ENCODE measurements at places on chromosomes 13 and 19.
A peak's percentile ranks its signal among the peaks of the same experiment; 100 is the strongest.

GRCh38 chr19:4375164-4376027 lies 25.0 kb downstream of the SH3GL1 start:
- peak; percentile 9 for DNase-seq

GRCh38 chr13:113639616-113640262 lies 18.3 kb downstream of the ATP4B start:
- no peak for DNase-seq

GRCh38 chr19:2371656-2372055 lies 11.6 kb downstream of the TMPRSS9 start:
- no peak for DNase-seq

DNA sequence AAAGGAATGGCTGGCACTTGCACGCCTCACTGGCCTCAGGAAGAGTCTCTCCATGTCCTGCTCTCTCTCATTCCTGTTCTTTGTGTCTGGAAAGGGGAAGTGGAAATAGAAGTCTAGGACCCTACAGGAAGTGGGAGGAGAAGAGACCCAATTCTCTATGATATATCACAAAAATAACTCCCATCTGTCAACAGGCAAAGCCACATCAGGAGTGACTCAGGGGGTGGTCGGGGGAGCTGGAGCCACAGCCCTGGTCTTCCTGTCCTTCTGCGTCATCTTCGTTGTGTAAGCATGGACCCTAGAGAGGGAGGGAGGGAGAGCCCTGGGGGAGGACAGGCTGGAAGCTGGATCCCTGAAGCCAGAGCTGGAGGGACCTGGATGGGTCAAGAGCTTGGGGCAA lies 3.0 kb downstream of the SIGLEC9 start:
- DNase-seq = peak; percentile 8

- no peak for DNase-seq
These were observed 422 bp downstream of the ZNF71 start for GRCh38 chr19:56595548-56595899.

GRCh38 chr19:33698576-33699435 lies 77.1 kb downstream of the CHST8 start:
- DNase-seq = no peak

GRCh38 chr19:40089462-40089861 lies 1.3 kb downstream of the ZNF780A start:
- DNase-seq = no peak

GRCh38 chr13:64718116-64718515 lies 2512.0 kb downstream of the PCDH9 start:
- no peak for DNase-seq

DNA sequence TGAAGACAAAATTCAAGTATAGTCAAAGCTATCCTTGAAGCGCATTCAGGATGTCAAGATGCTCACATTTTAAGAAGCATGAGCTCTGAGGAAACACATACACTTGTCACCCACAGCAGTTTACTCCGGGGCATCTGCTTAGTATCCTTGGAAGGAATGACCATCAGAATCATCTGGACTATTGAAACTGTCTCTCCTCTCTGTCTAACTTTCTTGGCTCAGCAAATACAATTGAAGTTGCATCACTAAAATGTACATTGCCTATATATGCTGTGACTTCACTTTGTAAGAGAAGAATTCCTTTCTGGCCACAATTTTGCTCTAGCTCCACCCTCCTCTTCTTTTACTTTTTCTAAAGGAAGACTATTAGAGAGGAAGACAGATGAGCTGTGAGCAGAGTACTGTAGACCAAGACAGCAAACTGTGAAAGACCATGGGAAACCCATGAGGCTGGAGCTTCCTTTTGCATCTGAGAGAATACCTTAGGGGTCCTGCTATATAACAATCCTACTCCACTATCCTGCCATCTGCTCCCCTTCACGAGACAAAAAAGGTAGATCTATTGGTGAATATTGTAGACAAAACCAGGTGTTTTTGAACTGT lies 906.3 kb downstream of the PCDH9 start:
- no peak for DNase-seq

GRCh38 chr19:48853483-48853882 lies 14.9 kb downstream of the PLEKHA4 start:
- DNase-seq = no peak

- DNase-seq = peak; percentile 0
These were observed 32.2 kb upstream of the ARGLU1 start for GRCh38 chr13:106599875-106600797.

DNA sequence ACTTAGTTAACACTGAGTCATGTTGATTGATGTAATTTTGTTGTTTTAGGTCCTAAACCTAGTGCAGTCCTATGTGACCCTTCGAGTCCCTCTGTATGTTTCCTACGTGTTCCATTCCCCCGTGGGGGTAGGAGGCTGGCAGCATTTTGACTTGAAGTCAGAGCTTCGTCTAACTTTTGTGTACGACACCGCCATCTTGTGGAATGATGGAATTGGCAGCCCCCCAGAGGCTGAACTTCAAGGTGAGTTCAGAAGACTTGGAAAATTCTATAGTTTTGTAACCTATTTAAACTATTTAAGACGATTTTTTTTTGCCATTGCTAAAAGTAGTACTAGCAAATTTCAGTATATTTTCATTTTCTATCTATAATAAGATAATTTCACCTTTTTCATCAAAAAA lies 117.9 kb downstream of the STOML3 start:
- no peak for DNase-seq

GRCh38 chr13:47548294-47548840 lies 452.7 kb downstream of the SUCLA2 start:
- DNase-seq = no peak

DNA sequence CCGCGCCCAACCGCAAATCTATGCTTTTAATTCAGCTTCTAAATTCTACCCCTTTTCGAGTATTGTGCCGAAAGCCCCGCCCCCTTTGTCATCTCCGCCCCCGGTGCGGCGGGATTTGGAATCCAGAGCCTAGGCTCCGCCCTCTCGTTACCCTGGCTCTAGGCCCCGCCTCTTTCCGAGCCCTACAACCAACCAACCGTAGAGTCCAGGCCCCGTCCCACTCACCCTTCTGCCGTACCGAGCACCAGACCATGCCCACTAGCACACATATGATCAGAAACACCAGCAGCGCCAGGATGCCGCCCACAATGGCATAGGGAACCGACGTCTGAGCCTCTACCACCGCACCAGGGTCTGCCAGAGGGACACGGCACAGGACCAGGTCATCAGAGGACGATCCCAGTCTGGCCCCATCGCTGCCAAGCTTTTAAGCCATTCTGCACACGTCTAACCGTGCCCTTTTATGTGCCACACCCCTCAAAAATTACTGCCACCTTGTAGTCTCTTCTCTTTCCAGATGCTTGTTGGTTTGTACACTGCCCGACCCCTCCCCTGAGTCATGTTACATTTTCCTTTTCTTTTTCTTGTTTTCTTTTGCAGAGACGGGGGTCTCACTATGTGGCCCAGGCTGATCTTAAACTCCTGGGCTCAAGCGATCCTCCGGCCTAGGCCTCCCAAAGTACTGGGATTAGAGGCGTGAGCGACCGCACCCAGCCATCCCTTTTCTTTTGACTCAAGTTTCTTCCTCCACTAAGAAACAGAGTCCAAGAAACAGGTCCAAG lies 4.7 kb upstream of the ZNF428 start:
- DNase-seq = no peak

DNA sequence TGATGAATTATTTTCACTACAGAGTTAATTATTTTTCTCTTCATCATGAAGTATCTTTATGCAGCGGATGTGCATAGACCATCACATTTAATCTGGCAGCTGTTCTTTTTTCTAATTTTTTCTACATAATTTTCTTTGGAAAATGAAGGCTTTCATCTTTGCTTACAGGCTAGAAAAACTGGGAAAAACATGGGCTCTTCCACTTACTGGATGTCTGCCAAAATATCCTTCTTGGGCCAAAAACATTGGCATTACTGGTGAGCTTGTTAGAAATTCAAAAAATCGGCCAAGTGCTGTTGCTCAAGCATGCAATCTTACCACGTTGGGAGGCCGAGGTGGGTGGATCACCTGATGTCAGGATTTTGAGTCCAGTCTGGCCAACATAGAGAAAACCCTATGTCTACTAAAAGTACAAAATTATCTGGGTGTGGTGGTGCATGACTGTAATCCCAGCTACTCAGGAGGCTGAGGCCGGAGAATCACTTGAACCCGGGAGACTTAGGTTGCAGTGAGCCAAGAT lies 176.8 kb downstream of the ZNF737 start:
- no peak for DNase-seq

DNA sequence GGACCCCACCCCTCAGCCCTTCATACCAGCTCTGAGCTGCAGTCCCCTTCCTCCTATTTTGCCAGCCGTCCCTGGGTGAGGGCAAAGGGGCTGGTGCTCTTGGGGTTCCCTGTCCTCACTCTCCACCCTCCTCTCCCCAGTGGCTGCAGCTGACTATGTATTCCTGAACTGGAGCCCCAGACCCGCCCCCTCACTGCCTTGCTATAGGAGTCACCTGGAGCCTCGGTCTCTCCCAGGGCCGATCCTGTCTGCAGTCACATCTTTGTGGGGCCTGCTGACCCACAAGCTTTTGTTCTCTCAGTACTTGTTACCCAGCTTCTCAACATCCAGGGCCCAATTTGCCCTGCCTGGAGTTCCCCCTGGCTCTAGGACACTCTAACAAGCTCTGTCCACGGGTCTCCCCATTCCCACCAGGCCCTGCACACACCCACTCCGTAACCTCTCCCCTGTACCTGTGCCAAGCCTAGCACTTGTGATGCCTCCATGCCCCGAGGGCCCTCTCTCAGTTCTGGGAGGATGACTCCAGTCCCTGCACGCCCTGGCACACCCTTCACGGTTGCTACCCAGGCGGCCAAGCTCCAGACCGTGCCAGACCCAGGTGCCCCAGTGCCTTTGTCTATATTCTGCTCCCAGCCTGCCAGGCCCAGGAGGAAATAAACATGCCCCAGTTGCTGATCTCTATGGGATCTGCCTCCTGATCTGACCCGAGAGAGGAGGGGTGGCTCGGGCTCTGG lies 2.4 kb downstream of the COX7A1 start:
- no peak for DNase-seq

Measured in HS-5 (cell line).